SK-N-SH treated with all-trans-retinoic acid at 6 μM for 48 hours (cell line): ENCODE measurements at places on chromosomes 11 and 22.

DNA sequence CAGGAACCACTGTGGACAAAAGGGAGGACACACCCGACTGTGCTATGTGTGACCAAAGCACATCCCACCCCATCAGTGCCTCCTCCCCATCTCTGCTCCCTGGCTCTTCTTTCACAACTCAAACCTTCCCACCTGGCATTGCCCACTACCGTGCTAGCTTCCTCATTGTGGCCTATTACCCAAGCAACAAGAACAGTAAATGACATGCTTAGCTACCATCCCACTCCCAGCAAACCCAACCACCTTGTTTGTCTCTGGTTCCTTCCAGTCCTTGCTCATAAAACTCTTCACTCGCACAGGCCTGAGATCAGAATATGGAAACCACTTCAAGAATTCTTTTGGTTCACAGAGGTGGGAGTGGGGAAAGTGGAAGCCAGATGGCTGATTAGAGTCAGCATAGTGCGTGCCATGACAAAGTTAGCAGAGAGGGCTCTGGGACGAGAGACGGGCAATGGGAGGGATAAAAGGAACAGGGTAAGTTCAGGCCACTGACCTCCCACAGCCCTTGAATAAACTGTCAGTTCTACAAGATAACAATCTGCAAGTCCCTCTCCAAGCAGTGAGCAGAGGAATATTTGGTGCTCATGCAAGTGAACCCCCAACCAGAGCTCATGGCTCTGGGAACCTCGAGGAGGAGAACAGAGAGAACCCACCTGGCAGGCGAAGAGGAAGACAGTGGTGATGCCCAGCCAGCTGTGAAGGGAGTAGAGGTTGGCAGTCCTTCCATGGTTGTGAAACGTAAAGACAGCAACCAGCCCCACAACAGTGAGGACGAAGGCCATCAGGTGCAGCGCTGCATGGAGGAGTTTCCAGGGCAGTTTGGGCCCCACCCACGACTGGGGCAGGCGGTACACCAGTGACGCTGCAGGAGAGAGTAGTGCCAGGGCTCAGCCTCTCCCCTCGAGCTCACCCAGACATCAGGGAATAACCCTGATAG, 8.3 kb downstream of the CYB561A3 start:
- no peak for ATAC-seq

GRCh38 chr11:86923999-86924766, 31.0 kb downstream of the FZD4 start:
- peak; percentile 14; the same call in 1 of the 3 replicates for ATAC-seq

- no peak for ATAC-seq
Observed at GRCh38 chr11:104678408-104678807, 219.9 kb downstream of the CASP12 start.

DNA sequence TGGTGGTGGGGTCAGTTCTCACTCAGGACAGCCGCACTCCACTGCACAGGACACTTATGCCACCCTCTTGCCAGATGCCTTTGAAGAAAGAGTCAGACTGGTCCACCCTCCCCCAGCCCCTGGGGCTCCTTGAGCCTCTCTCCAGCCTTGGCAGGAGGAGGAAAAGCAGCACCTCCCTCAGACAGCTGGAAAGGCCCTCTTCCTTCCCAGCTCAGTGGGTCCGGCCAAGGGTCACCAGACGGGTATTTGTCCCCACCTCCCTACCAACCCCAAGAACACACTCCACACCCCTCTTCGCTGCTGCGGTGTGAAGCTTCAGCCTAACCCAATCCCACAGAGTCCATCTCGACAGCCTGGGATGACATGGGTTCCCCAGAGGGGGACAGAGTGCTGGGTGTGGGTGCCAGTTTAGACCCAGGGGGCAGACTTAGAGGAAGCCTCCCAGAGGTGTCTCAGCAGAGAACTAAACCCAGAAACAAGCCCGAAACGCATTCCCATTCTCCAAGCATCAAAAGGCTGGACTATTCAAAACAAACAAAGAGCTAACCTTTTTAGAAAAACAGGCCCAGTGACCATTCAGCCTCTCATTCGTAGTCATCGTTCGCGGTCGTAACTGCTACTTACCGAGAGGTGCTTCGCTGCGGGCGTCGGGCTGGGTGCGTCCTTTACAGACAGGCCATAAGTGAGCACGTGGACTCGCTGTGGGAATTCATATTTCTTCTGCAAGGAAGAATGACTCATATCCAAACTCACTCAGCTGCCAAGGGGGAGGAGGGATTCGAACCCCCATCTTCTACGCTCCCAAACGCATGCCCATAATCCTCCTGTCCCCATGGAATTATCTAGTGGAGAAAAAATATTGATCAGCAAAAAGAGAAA, 57.5 kb upstream of the ANO1 start:
- no peak for ATAC-seq

DNA sequence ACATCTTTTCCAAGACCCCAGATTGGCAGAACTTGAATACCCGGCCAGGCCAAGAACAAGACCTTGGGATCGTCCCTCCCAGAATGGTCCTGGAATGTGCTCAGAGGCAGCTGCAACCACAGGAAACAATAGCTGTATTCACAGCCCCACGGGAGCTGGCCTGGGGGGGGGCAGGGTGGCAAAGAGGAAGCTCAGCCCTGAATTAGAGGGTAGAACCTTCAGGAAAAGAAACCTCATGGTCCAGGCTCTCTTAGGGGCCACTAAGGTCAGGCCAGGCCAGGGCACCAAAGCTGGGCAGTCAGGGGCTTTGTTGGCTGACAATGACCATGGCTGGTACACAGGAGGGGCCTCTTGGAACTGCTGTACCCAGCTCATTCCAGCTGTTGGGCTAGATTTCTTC, 17.3 kb downstream of the RPL27A start:
- peak; percentile 40 for ATAC-seq

GRCh38 chr11:2912498-2912897, 16.7 kb downstream of the PHLDA2 start:
- peak; percentile 84 for ATAC-seq

GRCh38 chr22:50167689-50168489, 2.6 kb upstream of the PANX2 start:
- ATAC-seq: no peak

DNA sequence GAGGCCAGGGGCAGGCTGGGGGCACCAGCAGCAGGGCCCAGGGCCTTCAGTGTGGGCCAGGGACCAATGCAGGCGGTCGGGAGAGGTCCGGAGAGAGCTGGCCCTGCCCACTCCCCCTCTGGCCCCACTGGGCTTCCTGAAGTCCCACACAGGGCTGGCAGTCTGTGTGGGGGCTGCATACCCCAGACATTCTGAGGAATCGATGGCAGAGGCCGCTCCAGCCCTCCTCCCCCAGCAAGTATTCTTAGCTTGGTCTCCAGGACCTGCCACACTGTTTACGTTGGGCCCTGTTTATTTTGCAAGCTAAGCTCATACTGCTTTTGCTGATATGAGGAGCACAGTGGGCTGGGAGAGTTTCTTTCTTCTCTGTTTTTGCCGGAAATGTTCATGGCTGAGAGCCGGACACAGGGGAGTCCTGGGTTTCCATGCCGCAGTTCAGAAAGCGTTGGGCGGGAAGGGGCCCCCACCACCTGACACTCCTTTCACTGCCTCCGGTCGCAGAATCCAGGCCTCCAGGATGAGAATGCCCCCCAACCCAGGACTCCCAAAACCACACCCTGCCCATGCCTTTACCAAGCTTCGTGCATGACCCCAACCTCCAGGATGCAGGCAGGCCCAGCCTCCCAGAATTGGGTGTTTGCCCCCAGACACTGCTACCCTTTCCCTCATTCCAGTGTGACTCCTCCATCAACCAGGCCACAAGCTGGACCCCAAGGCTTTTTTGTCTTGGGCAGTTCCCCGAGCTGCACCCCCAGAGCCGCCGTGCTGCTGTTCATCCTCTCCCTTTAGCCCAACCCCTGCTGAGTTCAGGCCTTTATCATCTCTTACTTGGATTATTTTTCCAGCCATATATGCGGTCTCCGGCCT, 81.8 kb upstream of the KCNQ1OT1 start:
- no peak for ATAC-seq

DNA sequence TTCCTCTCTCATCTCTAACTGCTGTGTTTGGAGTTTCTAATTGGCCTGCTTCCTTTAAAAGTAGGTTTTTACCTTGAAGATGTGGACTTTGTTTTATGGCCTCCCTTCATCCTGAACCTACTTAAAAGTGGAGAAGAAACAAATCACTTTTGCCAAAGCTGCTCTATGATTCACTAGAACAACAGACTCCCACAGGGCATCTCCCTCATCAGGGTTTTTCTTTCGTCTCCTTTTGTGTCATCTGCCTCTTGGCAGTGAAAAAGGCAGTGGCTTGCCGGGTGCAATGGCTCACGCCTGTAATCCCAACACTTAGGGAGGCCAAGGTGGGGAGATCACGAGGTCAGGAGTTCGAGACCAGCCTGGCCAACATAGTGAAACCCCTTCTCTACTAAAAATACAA, 186.6 kb upstream of the MTNR1B start:
- ATAC-seq: no peak

GRCh38 chr11:69537855-69538640, 56.6 kb downstream of the LINC01488 start:
- no peak for ATAC-seq

GRCh38 chr11:57792060-57792541, 30.5 kb downstream of the CTNND1 start:
- no peak for ATAC-seq

- ATAC-seq: no peak
Observed at GRCh38 chr22:22245935-22246525, 1.4 kb downstream of the VPREB1 start.

DNA sequence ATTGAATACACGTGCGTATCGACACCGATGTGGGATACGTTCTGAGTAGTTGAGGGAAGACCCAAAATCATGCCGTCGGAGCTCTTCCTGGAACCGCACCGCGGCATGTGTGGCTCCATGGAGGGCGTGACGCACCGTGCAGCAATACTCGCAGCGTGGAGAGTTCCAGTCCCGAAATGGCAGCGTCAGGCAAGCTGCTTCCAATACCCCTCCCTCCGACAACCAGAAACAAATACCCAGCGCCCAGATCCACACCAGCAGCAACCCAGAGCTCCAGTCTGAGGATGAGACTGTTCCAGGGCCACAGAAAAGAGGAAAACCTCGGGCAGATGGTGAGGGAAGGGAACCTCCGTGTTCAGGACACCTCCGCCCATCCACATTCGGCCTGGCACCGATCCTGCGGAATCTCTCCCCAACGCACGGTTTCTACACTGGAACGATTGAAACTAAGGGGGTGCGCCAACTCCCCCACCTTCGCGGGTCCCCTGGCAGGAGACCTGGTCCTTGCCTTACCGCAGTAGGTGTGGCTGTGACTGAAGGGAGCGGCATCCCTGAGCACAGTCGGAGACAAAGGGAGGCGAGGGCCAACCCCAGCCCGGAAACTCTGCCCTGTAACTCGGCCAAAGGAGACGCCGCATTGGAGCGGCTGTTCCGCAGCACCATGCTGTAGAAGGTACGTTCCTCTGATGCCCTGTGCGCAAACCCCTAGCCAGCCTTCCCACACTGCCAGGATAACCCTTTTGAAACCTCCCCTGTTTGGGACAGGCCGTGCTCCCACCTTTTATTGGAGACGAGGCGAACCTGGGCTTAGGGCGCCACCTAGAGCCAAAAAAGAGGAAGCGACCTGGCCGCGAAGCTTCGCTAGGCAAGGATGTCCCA, 28.2 kb downstream of the DBX1 start:
- peak; percentile 45 for ATAC-seq

GRCh38 chr11:35947437-35947836, 3.6 kb downstream of the LDLRAD3 start:
- no peak for ATAC-seq

- ATAC-seq: peak; percentile 64
Observed at GRCh38 chr11:11789735-11790369, 51.9 kb upstream of the USP47 start.

- no peak for ATAC-seq
Observed at GRCh38 chr11:75523811-75524664, 1.7 kb downstream of the GDPD5 start.

- no peak for ATAC-seq
Observed at GRCh38 chr11:8997451-8997850, 6.3 kb downstream of the NRIP3 start.

DNA sequence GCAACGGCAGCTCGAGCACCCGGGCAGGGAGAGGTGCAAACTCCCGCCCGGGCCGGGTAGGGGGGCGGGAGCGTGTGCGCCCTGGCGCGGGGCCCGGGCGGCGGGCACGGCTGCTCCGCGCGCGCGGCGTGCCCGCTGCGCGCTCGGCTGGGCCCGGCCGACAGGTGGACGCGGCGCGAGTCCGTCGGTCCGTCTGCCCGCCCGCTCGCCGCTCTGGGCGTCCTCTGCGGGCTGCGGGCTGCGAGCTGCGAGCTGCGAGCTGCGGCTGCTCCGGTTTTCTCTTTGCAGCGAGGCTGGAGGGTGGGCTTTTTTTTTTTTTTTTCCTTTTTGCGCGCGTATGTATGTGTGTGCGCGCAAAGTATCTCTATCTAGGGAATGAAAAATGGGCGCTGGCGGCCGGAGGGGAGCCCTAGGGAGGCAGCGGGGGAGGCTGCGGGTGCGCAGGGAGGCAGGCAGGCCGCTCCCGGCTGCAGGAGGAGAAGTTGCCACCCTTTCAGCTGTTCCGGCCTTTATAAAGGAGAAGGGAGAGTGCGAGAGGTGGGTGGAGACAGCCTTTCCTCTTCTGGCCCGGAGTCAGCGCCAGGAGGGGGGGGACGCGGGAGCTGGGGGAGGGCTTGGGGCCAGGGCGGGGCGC, at the start of gene PDGFB:
Gene PDGFB (minus strand): TSS at position 487 of the 634 bp plus-strand sequence. CDS start 1,019 bp downstream, outside the sequence.
- ATAC-seq: no peak

DNA sequence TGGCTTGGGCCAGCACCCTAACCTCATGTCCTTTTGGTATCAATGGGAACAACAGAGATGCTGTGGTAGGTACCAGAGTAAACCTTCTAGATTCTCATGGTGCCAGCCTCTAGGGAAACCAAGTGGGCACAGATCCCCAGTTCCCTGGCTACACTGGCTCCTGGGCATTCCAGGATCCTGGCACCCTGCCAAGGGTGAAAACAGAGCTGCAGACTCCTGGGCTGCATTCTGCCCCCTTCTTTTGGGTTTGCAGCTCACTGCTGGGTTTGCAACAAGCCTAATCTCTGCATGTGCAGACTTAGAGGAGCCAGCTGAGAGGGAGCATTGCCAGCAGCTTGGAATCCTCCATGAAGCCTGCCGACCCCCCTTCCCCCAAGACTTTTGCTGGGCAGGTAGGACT, 30.6 kb downstream of the PRDM11 start:
- no peak for ATAC-seq

GRCh38 chr11:10868352-10868751, 10.5 kb upstream of the ZBED5 start:
- no peak for ATAC-seq
